Cortex of kidney (tissue), 1 donor: ENCODE measurements at places on chromosomes 2 and 18.

DNA sequence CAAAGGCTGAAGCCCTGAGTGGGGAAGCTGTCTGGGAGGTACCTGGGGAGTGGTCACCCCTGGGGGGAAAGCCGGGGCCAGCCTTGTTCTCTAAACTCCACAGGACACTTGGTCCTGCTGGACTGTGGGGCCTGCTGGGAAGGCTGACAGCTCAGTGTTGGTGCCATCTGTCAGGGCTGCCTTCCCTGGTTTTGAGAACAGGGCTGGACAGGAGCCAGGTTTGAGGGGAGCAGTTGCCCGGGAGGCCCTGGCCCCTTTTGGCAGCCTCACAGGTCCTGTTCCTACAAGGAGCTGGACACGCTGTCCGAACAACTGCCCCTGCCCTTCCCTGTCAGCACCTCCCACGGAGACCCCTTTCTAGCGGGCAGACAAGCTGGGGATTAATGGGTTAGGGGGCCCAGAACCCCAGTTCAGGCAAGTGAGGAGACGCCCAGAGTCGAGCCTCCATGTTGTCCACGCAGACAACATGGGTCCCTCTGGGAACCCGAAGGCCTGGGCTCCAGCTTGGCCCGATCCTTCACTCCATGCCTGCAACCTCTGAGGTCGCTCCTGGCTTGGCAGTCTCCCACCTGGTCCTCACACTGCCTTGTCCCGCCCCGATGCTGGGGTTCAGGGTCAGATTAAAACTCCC is 40.8 kb downstream of the ATOH8 start:
- DNase-seq, result no peak

- DNase-seq, result no peak
Measured at GRCh38 chr2:48310581-48310980, 219.4 kb upstream of the STON1 start.

GRCh38 chr18:47936952-47937351 is 6.5 kb upstream of the SMAD2 start:
- no peak for DNase-seq

GRCh38 chr2:181581534-181581933 is 75.4 kb downstream of the CERKL start:
- DNase-seq, result no peak

DNA sequence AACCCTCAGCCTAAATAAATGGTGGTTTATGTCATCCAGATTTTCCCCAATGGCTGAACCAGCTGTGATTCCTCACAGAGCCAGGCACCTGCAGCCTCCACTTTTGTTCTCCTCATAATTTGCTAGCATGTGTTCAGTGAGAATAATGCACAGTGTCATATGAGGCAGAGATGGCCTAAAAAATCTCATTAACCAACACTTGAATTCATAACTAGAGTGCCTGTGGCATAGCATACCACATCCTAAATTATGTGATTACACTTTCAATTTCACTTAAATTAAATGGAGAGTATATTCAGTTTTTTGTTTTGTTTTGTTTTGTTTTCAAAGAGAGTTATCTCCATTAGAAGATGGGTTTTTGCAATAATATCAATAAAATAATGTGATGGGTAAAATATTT is 488.0 kb downstream of the CBLN2 start:
- DNase-seq, result no peak

DNA sequence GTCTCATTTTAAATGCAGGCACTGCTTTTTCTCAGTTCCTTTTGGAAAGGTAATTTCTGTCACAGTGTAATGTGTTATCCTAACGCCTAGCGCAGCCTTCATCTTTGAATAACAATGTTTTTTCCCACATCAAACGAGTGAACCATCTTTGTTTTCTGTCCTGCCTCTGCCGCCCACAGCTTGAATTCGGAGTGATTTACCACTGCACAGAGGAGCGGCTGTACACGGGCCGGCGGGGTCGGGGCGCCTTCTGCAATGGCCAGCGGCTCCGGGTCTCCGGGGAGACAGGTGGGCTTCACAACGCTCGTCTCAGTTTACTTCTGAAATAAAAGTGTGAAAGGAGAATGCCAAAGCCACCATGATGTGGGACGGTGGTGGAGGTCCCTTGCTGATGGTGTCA is 32.8 kb downstream of the IMPA2 start:
- DNase-seq, result no peak

DNA sequence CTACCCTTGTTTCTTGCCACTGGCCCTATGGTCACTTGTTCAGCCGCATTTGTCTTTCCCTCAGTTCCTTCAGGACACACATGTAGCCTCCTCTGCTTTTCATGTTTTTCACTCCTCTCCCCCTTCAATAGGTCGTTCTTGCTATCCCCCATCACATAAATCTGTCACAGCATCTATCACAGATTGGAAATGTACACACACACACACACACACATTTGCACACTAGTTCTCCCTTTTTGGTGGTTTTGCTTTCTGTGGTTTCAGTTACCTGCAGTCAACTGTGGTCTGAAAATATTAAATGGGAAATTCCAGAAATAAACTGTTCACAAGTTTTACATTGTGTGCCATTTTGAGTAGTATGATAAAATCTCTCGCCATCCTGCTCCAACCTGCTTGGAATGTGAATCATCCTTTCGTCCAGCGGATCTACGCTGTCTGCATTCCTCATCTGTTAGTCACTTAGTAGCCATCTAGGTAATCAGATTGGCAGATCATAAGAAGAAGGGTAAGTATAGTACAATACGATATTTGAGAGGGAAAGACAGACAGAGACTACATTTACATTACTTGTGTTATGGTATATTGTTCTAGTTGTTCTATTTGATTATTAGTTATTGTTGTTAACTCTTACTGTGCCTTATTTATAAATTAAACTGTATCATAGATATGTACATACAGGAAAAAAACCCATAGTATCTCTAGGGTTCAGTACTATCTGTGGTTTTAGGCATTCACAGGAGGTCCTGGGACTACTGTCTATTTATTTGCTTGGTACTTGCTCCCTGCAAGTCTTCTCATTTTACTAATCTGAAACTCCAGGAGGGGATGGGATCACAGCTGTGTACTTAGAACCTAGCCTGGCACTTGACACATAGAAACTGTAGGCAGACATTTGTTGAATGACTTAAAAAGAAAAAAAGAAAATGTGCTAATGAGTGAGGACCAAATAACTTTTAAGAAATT is 86.1 kb upstream of the PNPT1 start:
- no peak for DNase-seq

GRCh38 chr2:239152916-239153305 is 247.9 kb downstream of the HDAC4 start:
- no peak for DNase-seq

- DNase-seq, result no peak
Measured at GRCh38 chr2:136645236-136645828, 120.0 kb upstream of the THSD7B start.

DNA sequence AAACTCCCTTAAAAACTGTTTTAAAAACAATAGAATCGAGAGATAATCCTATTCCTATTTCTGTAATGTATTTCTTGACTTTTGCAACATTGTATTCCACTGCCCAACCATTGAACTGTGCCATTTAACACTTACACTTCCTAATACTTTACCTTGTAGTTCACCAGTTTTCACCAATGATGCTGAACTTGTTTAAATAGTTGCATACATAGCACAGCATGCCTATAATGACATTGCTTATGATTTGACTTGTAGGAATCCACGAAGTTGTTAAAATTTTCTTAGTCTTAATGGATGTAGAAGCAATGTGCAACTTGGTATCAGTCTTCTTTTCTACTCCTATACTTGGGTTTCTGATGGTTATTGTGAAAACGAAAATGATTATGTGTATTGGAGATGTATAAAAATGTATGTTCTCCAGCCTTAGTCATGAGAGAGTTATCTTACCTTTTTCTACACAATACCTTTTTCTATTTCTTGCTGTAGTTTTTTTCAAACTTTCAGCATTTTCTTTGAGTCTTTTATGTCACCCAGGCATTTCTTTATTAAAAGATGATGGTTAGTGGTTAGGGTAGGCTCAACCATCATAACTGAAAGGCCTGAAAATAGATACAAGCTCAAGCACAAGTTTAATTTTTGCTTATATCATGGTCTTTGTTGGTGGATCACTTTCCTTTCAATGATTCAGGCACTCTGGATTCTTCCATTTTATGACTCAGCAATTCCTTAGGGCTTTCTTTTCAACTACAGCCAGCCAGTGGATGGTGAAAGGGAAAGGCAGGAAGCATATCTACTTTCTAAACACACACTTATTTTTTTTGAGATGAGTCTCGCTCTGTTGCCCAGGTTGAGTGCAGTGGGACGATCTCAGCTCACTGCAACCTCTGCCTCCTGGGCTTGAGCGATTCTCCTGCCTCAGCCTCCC is 9.4 kb downstream of the GPD2 start:
- DNase-seq, result no peak

GRCh38 chr18:57062178-57062577 is 84.7 kb upstream of the BOD1L2 start:
- DNase-seq, result no peak

DNA sequence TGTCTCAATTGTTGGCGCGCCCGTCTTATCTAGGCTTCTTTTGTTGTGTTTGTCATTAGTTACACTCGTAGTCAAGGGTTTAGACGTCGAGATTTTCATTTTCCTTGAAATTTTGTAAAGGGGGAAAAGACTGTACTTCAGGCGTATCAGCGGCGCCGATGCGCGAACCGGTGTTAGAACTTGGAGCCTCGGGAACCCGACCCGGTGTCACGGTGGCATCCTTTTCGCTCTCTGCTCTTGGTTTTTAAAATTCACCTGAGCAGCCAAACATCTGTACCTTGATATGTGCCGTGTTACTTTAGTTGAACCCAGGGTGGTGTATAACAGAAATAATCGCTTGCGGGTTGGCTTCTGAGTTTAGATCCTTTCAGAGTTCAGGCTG is 643 bp downstream of the RMC1 start:
- DNase-seq, result no peak

DNA sequence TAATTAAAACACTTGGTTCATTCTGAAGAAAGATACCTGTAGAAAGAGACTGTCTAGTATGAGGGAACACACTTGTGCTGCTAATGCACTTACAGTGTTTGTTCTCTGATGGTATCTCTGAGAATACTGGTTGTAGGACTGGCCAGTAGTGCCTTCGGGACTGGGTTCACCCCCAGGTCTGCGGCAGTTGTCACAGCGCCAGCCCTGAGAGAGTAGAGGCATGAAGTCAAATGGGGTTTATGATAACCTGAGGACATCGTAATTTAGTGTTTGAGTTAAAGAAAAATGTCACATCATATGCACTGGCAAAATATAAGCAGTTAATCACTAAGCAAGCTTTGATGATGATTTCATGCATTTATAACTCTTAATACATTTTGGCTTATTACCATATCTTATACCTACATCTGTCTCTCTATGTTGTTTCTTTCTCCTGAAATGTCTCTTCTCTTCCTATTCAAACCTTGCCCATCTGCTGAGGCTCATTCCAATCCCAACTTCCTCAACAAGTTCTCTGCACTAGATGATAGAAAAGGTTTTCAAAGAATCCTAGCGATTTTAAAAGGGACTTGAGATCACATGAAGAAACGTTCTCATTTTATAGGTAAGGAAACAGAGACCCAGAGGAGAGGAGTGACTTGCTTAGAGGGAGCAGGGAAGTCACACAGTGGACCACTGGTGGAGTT is 50.2 kb downstream of the ATIC start:
- DNase-seq, result no peak

- DNase-seq, result no peak
Measured at GRCh38 chr2:175817221-175817620, 184.8 kb downstream of the LNPK start.

GRCh38 chr2:91975130-91975491 is 2896.1 kb upstream of the TEKT4 start:
- DNase-seq, result no peak

DNA sequence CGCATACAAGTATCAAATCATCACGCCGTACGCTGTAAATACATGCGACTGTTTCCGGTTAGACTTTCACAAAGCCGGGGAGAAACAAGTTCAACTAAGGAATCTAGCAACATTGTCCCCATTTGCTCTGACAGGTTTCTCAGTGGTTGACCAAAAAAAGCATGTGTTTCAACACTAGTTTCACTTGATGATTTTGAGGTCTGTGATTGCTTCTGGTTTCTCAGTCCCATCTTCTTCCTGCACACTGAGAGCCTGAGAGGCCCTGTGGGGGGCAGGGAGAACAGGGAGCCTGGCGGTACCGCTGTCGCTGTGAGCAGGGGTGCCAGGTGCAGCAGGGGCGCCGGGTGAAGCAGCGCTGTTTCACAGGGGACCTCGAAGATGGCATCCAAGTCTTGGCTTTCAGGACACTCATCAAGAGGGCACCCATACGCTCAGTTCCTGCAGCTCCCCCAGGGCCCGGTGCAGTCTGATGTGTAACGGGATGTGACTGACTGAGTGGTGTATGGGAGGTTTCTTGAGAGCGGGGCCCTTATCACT is 270.9 kb downstream of the TWIST2 start:
- DNase-seq, result no peak

GRCh38 chr2:9752441-9753275 is 90.6 kb upstream of the TAF1B start:
- no peak for DNase-seq
